ENCODE measurements at places on chromosomes 3 and 15.

DNA sequence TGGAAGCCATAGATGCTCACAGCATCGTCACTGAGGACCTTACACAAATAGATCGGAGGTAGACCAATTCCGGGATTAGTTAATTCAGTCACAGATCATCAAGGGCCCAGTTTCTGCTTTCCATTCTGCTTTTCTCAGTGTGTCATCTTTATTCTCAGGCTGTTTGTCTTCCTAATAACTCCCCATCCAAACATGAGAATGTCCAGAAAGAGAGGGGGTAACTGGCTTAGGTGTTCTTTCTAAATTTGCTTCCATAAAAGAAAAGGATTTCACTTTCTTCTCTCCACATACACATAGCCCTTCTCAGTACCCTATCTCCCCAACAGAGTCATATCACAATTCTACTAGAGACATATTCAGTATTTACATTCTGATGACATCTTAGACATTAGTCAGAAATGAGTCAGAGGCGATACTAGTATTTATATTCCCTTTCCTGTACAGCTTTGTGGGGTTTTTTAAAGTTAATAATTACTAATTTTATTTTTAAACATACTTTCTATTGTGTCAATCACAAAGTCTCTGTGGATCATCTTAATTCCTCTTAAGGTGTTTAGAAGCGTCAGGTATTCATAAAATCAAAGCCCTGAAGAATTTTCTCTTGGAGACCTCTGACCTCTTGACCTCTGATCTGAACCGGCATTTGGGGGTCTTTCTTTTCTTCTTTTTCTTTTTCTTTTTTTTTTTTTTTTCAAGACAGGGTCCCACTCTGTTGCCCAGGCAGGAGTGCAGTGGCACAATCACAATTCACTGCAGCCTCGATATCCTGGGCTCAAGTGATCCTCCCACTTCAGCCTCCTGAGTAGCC, 24.3 kb upstream of the IL12A start:
- no peak for DNase-seq

GRCh38 chr3:131053043-131053859, 26.6 kb downstream of the NEK11 start:
- no peak for DNase-seq

DNA sequence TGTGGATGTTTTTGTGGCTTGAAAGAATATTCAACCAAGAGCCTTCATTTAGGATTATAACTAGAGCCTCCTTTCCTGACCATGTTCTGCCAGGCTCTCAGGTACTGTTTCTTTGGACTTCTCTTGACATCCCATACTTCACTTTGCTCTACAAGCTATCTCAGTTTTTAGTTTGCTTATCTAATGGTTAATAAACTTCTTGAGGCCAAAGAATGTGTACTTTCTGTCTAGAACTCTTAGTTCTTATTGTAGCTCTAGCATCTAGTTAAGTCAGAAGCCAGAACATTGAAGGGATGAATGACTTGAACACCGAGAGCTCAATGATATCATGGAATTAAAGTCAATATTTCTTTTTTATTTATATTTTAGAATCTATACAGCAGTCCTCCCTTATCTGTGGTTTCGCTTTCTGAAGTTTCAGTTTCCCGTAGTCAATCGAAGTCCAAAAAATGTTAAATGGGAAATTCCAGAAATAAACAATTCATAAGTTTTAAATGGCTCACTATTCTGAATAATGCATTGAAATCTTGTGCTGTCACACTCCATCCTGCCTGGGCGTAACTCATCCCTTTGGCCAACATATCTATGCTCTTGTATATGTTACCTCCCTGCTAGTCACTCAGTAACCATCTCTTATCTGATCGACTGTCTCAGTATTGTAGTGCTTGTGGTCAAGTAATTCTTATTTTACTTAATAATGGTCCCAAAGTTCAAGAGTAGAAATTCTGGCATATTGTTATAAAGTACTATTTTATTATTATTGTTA, 368.6 kb upstream of the RBMS3 start:
- DNase-seq: no peak

DNA sequence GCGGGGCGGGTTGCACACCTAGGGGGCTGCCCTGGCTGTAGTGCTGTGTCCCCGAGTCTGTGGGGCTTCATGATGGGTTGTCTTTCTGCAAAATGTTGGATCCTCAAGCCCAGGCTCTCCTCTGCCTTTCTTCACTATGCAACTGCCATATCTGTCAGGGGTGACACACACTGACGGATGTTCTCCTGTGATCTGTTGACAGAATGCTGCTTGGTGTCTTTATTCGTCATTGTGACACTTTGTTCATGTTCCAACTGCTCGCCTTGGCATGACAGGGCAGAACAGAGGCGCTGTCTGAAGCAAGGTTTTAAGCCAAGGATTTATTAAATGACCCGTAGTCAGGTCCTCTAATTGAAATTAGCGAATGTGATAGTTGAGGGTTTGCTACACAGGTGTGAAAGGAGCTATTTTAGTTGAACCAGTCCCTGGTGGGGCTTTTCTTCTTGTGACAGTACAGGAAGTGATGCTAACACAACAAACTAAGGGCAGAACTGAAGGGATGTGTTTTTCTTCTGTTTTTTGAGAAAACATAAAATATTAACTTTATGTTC, 173.4 kb downstream of the MCTP2 start:
- DNase-seq: no peak

DNA sequence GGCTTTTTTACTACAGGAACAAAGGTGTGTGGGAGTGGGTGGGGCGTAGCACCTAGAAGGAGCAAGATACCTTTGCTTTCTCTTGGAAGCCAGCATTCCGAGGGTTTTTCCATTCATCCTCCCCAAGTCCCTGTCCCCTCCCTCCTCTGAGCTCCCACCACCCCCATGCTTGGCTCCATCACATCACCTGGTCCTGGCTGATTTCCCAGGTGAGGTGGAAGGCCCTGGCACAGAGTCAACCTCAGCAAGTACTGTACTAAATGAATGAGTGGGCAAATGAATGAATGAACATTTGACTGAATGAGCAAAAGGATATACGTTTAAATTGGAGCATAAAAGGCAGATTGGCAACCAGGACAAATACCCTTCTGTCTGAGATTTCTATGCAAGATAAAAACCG, 45.4 kb downstream of the DZIP1L start:
- no peak for DNase-seq

- DNase-seq: no peak
These were observed 56.0 kb downstream of the CLEC3B start for GRCh38 chr3:45082142-45082538.

GRCh38 chr3:114067804-114068203, 11.3 kb downstream of the QTRT2 start:
- DNase-seq: no peak

GRCh38 chr15:71155534-71155933, 40.3 kb downstream of the THSD4 start:
- no peak for DNase-seq

GRCh38 chr15:87155771-87156170, 1076.1 kb downstream of the AGBL1 start:
- DNase-seq: no peak

DNA sequence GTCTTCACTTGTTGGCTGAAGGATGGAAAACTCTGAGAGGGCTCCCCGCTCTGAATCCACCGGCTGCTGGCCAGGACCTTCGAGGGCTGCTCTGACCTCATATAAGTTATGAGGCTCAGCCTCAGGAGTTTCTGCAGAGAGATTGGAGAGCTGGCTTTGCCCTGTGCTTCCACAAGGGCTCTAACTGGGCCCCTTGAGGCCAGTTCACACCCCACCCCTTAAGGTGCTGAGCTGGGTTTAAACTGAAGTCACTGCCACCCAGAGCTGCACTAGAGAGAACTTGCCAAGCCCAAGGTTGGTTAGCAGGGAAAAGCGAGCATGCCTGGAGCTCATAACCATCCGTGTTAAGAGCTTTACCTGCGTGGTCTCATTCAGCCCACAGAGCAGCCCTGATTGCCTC, 2.8 kb upstream of the CCDC33 start:
- DNase-seq: no peak

DNA sequence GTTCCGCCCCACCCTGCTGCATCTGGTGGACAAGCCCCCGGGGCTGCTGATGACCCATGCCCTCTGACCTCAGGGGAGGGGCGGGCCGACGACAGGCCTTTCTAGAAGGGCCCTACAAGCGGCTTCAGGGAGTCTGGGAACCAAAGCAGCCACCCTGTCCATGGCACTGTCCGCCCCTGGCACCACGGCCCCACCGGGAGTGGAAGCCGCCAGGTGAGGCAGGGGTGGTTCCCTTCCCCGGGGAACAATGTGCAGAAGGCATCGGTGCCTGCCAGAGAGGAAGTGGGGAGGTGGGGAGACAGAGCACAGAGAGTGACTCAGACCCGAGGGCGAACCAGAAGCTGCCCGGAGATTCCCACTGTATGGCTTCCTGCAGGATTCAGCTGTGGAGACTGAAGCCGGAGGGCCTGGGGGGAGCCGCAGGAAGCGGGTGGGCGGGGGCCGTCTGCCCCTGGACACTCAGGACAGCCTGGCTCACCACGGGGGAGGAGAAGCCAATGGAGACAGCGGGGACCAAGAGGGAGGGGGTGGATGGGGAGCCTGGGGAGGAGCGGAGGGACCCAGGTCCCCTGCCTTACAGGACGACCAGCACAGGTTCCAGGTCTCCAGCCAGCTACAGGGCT, 134.0 kb downstream of the TPRA1 start:
- DNase-seq: no peak

DNA sequence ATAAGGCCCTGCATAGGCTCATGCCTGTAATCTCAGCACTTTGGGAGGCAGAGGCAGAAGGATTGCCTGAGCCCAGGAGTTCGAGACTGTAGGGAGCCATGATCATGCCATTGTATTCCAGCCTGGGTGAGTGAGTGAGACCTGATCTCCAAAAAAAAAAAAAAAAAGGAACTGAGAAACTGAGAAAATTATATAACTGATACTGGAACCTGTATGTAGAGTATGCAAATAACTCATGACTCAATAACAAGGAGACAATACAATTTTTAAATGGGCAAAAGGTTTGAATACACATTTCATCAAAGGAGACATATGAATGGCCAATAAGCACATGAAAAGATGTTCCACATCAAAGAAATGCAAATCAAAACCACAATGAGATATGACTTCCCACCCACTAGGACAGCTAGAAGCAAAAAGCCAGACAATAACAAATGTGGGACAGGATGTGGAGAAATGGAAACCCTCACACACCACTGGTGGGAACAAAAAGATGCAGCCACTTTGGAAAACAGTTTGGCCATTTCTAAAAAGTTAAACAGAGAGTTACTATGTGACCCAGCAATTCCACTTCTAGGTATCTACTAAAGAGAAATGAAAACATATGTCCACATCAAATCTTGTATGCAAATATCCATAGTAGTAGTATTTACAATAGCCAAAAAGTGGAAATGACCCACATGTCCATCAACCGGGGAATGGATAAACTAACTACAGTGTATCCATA, 70.7 kb downstream of the IQSEC1 start:
- DNase-seq: no peak

GRCh38 chr3:22361521-22361920, 610.5 kb upstream of the ZNF385D start:
- DNase-seq: no peak

- no peak for DNase-seq
These were observed 1.2 kb downstream of the MECOM start for GRCh38 chr3:169662132-169662842.

DNA sequence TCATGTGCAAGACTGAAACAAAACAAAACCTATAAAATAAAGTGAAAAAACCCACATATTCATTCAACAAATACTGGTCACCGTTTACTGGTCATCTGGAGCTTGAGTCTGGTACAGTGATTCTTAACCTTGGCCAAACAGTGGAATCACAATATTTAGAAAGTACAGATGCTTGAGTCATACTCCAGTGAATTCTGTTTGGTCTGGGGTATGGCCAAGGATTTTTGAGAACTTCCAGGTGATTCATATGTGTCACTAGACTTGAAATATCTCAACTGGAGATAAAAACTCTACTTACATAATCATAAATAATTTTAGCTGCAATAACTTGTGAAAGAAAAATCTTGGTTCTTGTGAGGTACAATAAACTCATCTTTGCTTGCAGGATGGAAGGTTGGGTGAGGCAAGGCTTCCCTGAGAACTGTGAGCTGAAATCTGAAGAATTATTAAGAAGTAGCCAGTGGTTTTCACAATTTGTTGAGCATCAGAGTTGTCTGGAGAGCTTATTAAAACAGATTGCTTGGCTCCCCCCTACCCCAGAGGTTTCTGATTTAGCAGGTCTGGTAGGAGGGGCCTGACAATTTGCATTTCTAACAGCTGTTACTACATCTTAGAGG, 9.6 kb downstream of the NEK11 start:
- DNase-seq: no peak

DNA sequence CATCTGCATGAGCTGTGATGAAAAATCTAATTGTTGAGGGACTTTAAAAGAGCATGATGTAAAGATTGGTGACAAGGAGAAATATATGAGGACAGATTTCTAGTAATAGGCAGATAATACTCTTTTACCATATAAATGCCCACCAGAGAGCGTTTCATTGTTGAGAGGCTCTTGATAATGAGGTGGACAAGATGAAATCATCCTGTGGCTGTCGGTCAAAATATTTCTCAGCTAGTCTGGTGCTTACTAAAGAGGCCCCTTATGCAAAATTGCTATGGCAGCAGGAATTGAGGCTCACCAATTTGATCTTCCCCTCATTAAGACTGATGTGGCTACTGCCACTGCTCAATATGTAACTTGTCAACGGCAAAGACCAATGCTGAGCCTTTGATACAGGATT, 225.0 kb upstream of the RASGRP1 start:
- DNase-seq: no peak

DNA sequence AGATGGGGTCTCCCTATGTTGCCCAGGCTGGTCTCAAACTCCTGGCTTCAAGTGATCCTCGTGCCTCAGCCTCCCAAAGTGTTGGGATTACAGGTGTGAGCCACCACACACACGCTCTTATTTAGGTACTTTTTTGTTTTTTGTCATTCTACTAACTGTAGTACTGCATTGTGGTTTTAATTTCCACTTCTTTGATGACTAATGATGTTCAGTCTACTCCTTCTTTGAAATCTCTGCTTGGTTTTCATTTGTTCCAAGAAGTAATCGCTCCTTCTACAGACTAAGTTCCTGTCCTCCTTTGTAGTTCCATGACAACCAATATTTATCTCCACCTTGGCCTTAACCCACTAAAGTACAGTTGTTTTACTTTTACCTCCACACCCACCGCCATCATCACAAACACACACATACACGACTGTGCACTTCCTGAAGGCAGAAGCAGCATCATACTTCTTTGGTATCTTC, 529 bp upstream of the DLEC1 start:
- DNase-seq: no peak

Data from stimulated activated CD8-positive, alpha-beta memory T cell treated with anti-CD3 and anti-CD28 coated beads, Interleukin-7, amount 100 ng/mL, for 1 hour (primary cell).